AG10803 (cell line): ENCODE measurements at places on chromosomes 4 and X.

DNA sequence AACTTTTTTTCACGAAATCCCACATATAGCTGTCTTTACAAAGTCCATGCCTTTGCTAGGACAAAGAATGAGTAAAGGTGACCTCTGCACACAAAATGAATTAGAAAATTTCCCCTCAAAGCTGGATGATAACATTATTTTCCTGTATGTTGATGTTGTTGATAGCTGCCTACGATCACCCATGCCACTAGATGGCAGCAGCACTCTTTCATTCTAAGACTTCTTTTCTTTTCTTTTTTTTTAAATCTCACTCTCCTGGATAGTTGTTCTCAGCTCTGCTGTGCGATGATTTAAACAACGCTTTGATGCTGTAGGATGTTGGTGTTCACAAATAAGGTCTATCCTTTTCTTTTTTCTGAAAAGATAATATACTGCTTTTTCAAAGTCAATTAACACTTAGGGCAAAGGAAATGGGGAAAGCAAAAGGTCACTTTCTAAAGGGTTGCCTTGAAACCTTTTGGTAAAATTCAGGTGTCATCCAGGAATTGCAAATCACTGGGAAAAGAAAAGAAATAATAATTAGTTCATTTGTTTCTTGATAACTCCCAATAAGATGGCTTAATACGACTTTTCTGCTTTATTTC lies 266.8 kb downstream of the C4orf33 start:
- peak; percentile 67 for DNase-seq

- peak; percentile 25 for DNase-seq
Measured at GRCh38 chr4:51842167-51842553, 793 bp upstream of the DCUN1D4 start.

- no peak for DNase-seq
Measured at GRCh38 chr4:7694324-7694723, 245.3 kb downstream of the AFAP1 start.

DNA sequence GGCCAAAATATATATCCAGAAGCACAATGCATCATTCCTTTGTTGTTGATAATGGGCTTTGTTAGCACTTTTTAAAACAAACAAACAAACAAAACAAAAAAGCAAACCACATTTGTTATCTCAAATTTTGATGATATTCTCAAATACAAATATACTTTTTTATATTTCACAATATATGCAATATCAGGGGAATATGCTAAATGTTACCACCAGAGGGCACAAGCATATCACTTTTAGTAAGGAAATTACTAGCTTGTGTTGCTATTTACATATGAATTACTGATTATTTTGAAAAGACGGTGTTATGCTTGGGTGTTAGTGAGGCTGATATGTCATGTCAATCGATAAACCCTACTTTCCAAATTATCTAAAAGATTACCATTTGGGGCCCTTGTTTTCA lies 29.1 kb downstream of the RIPPLY1 start:
- DNase-seq: peak; percentile 24

DNA sequence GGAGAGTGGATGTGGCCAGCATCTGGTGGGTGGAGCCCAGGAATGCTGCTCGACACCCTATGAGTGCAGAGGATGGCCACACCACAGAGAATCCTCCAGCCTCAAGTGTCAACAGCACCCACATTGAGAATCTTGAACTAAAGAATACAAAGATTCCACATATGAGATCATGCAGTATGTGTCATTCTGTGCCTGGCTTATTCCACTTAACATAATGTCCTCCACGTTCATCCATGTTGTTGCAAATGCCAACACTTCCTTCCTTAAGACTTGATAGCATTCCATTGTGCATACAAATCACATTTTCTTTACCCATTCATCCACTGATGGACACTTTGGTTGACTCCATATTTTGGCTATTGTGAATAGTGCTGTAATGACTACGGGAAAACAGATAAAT lies 145.8 kb downstream of the PRKX start:
- peak; percentile 56 for DNase-seq

- DNase-seq: no peak
Measured at GRCh38 chr4:25788703-25789238, 74.0 kb downstream of the SEL1L3 start.

DNA sequence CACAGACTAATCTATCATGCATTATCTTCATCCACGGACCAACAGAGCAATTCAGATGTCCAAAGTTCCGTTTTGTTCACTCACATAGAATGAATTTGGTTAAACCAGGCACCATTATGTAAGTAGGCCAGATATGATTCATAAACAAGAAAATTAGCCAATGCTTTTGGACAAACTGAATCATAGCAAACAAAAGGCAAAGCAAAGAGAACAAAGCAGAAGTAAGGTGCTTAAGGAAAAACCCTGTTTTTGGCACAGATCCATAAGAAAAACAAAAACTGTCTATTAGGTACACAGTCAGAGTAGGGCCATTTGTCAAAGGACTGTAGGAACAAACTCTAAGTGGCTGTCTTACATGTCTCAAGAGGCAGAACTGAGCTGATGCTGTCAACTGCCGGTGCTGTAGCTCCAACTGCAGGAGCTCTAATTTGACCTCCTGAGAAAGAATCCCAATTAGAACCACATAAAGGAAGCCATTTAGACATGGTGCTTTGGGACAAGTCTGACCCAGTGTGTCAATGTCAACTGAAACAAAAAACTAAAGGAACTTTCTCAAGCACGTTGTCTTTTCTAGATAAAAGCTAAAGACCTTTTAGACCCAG lies 146.7 kb downstream of the COL25A1 start:
- DNase-seq: no peak

- DNase-seq: no peak
Measured at GRCh38 chr4:186146458-186146857, 42.0 kb downstream of the FAM149A start.

GRCh38 chr4:84966382-84967242 lies at the start of gene WDFY3:
WDFY3 (minus strand) TSS chr4:84966690; CDS start chr4:84860591, 106,099 bp downstream.
- peak; percentile 90 for DNase-seq

- DNase-seq: no peak
Measured at GRCh38 chr4:17018013-17018412, 119.6 kb upstream of the LDB2 start.

GRCh38 chr4:76781698-76782595 lies 116.0 kb downstream of the SOWAHB start:
- peak; percentile 100 for DNase-seq

- peak; percentile 27 for DNase-seq
Measured at GRCh38 chr4:155419266-155419665, 42.5 kb upstream of the MAP9 start.

DNA sequence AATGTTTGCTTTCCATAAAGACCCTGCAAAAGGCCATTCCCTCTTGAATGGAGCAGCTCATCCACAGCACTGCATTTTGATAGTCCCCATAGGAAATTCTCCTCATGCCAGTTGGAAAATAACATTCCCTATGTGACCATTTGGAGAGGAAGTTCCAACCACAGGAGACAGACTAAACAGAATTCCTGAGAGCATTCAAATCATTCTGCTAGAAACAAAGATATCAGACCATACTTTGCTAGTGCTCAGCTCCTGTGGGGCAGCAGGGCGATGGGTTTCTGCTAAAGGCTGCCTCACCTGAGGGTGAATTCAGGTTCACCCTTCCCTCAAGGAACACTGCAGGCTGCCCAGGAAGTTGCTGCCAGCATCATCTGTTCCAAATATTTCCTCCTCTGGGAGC lies 58.8 kb downstream of the LNX1 start:
- DNase-seq: peak; percentile 61

DNA sequence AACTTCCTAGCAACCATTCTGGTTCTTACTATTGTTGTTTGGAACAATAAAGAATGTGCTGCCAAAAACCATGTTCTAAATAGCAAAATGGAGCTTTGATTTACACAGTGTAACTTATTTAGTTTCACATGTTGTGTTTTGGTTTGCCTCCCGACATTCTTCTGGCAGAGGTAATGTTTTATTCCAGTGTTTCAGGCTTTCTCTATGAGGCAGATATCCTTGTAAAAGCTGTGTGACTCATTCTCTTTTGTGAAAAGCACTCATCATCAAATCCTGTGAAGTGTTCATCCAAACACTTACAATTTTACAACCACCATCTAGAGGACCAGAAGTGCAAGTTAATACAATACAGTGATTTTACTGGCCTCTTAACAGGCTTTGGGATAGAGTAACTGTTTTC lies 219.0 kb upstream of the GIMD1 start:
- DNase-seq: peak; percentile 89

- no peak for DNase-seq
Measured at GRCh38 chr4:119629142-119629471, 503 bp upstream of the PDE5A start.

DNA sequence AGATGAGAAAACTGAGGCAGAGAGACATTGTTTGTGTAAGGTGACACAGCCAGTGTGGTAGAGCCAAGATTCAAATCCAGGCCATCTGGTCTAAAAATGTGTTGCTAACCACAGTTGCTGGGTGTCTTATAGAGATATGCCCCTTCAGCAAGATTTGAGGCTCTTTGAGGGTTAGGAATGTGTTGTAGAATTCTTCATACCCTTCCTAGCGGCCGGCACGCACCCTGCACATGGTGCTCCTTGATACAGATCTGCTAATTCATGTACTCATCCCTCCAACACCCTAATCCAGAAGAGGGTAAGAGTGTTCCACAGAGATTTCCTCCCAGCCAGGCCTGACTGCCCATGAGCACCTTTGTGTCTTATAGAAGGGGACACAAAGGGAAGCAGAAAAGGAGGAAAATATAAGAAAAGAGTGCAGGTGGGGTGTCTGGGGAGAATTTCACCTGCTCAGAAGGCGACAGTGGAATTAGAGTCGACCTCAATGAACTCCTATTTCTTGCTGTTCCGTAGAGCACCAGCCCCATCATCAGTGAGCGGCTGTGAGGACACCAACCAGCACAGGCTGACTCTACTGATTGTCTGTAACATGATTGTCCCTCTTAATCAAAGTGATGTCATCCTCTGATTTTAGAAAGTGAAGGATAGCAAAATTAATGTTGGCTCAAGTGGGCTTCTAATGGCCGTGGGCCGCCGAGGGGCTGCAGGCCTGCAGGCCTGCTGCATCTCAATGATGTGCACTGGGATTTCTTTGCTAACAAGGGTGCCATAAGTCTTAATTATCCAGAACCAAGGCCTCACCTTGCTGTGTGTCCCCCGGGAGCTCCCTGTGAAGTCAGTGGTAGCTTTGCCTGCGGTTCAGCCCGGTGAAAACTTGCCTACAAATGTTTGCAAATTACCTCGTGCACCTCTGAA lies 24.2 kb upstream of the SMIM20 start:
- DNase-seq: peak; percentile 41
